ENCODE measurements at places on chromosomes 12 and 14.

GRCh38 chr12:124171231-124171979 lies 123.5 kb upstream of the RFLNA start:
- no peak for DNase-seq

DNA sequence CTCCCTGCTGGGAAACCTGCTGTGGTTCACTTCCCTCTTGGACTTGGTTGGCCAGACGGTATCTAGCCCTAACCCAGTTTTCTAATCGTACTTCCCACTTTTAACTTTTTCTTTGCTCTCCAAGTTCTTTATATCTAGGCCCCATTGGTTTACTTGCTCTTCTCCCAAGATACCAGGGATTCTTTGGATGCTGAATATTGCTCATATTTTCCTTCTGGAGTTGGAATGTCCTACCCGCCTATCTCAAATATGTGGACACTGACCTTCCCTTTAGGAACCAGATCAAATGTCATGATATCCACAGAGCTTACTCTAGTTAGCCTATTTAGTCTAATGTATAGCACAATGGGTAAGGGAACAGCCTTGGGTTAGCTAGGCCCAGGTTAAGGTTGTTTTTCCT lies 228.6 kb downstream of the DACT1 start:
- DNase-seq: no peak

GRCh38 chr12:123148223-123148622 lies 2.7 kb downstream of the PITPNM2 start:
- no peak for DNase-seq

- DNase-seq: no peak
These were observed 11.6 kb upstream of the HECTD1 start for GRCh38 chr14:31219169-31219568.

GRCh38 chr12:102609996-102610395 lies 129.6 kb upstream of the IGF1 start:
- DNase-seq: no peak

DNA sequence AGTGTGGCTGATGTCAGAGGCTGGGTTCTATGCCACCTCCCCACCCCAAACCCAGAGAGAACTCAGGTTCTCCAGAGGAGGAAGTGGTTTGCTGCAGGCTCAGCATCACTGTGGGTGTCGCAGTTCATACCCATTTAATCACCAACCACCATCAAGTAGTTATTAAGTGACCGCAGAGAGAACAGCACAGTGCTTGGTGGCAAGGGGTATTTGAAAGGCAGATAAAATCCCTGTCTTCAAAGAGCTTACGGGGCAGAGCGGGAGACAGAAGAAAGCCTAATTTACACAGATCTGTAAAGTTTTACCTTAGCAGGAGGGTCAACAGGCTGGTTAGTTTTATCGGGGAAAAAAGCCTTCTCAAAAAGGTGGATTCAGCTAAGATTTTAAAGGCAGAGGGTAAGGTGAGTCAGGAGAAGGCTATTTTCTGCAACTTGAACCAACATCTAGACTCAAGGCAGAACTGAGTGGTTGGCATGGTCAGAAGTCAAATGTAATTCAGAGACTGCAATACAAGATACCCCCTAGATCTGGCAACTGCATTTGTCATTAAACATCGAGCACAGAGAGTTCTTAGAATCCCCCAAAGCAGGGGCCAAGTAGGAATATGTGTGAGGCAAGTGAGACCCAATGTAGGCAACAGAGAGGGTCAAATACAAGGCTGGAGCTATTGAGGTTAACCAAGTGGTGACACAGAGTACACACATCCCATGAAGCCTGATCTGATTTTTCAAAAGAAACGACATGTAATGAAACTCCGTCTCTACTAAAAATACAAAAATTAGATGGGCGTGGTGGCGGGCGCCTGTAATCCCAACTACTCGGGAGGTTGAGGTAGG lies 13.2 kb downstream of the PXN start:
- DNase-seq: peak; percentile 56

- no peak for DNase-seq
These were observed 222.5 kb downstream of the TMEM117 start for GRCh38 chr12:44058366-44058765.

DNA sequence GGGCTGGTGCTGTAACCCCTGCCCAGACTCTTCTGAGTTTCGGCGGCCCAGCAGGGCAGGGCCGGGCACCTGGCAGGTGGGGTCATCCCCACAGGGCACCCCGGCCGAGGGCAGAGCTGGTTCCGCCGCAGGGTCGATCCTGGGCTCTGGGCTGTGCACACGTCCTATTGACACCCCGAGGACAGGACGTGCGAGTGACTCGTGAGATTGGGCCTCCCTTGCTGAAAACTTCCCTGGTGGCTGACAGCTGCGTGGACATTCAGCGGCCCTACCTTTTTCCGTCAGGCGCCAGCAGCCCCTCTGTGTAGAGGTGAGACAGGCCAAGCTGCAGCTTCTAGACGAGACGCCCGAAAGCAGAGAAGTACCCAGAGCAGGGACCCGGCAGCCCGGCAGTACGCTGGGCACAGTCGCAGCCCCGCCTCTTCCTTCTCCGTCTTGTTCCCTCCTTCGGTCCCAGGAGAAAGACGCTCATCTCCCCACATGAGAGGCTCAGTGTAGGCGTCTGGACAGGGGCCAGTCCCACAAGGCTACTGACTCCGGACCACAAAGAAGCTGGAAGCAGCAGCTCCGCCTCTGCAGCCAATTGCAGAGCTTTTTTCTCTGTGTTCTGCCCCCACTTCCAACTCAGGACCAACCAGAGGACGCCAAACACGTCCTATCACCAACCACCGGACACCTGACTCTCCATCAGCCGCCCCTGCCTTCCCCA lies at the start of gene LRCOL1:
Gene LRCOL1, minus strand, starts transcription at position 532 of the 709 bp plus-strand sequence. CDS start 4,331 bp downstream, outside the sequence.
- DNase-seq: no peak

DNA sequence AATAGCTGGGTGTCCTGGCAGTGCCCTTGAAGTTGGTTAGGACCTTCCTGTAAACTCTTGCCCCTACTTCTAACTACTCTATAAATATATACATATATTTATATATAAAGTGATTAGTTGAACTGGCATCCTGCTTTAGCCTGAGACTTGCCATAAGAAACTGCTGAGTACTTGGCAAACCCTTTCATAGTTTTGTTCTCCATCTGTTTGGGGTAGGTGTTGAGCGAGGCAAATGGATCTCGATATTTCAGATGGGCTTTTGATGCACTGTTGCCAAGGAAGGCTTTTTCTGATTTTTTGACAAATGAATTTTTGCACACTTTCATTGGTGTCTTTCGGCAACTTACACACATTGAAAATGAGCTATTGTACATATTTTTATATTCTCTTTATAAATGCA lies 10.4 kb downstream of the CALM1 start:
- DNase-seq: no peak

- no peak for DNase-seq
These were observed 1035.7 kb downstream of the BCL11B start for GRCh38 chr14:98236314-98236713.

- no peak for DNase-seq
These were observed 63.5 kb downstream of the ST8SIA1 start for GRCh38 chr12:22271023-22271422.

- no peak for DNase-seq
These were observed 16.1 kb upstream of the GNG2 start for GRCh38 chr14:51844081-51844881.

DNA sequence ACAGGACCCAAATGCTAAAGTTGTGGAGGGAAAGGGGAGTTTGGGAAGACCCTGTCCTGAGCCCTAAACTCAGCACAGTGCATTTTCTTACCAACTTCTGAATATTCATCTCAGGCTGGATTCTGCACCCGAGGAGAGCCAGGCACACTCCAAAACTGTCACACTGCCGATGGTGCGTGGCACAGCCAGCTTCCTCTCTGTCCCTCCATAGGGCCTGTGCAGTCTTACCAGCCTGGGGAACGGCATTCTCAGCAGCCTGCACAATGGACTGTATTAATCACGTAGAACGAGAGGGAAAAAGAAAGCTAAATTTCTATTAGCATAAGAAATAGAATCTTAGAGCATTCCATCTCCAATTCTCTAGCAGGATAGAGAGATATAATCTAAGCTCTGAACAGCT lies 71.3 kb upstream of the GPATCH2L start:
- no peak for DNase-seq

DNA sequence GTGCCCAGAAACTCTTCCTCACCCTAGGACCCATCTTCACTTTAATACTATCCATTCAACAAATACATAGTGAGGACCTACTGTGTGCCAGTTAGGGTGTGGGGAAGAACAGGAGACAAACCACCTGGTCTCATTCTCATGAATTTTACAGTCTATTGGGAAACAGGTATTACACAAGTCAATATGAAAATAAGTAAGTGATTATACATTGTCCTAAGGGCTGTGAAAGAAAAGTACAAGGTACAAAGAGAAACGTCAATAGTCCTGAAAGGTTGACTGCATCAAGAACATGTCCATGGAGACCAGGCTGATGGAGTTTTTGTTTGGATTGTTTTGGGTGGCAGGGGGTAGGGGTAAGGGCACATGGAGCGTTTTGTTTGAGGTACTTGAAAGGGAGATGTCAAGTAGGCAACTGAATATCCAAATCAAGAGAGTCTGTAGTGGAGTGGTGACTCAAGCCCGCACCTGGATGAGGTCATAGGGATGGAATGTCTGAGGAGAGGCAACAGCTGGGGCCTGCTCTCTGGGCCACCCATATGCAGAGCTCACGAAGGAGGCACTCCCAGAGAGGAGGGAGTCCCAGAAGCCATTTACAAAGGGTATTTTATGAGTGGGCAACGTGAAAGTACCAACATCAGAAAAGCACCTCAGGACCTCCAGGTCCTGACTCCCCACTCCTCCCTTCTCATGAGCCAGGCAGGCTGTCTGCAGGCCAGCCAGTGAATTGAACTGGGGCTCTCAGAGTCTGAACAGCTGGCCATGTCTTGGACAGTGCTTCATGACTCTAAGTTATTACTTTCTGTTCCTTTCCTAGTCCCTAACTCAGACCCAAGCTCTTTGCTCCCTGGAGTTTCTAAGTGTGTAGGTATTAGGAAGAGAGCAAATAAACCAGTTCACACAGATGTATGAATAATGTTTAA lies 272.0 kb downstream of the ZFP36L1 start:
- DNase-seq: no peak

DNA sequence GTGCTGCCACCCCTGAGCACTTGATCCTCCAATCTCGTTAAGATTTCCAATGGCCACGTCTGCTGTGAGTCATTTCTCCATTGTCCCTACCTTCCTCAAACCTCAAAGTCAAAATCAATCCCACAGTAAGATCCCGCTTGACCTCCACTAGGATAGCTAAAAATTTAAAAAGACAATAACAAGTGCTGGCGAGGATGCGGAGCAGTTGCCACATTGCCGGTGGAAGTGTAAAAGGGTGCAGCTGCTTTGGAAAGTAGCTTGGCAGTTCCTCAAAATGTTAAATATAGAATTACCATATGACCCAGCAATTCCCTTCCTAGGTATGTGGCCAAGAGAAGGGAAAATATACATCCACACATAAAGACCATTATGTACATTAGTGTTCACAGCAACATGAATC lies 9.5 kb upstream of the BCL7A start:
- no peak for DNase-seq

DNA sequence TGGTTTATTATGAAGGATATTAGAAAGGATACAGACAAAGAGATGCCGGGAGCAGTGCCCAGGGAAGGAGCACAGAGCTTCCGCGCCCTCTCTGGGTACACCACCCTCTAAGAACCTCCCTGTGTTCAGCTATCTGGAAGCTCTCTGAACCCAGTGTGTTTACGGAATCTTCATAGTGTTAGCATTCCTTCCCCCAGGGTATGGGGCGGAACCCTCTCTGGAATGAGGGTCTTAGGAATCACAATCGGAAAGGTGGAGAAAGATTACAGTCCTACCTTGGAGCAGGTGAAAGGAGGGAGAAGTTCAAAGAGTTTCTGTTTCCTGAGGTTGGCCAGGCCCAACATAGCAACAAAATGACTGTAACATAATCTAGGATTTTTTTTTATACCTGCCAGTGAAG lies 6.8 kb upstream of the NUDT4 start:
- no peak for DNase-seq

- DNase-seq: no peak
These were observed 162.4 kb upstream of the DAAM1 start for GRCh38 chr14:59026081-59026480.

DNA sequence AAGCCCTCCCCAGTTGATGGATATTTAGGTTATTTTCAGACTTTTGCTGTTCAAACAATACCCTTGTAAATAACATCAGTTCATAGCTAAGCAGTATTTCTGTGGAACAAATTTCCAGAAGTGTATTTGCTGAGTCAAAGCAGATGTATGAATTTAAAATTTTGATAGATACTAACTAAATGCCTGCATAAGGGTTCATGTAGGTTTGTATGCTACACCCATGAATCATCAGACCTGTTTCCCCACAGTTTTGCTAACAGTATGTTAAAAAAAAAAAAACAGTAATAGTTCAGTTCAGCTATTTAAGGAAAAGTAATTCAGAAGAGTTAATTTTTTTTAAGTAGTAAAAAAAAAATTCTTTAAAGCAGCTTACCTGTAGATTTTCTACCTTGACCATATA lies 236.1 kb upstream of the DIO2 start:
- DNase-seq: no peak

DNA sequence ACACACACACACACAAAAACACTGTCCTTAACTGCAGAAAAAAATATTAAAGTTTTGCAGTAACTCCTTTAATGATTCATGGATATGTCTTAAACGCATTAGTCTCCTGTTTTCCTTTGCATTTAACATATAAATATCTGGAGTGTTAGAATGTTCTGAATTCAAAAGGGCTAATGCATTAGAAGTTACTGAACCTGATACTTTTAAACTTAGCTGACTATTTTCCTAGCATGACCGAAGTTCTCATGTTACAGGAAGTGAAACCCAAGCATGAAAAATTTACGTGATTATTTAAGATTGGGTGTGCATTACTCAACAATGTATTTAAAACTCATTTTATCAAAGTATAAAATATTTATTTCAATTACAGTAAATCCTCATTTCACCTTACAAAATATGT lies 791.2 kb downstream of the FLRT2 start:
- no peak for DNase-seq

- no peak for DNase-seq
These were observed 3.4 kb downstream of the ARID2 start for GRCh38 chr12:45732936-45733335.

DNA sequence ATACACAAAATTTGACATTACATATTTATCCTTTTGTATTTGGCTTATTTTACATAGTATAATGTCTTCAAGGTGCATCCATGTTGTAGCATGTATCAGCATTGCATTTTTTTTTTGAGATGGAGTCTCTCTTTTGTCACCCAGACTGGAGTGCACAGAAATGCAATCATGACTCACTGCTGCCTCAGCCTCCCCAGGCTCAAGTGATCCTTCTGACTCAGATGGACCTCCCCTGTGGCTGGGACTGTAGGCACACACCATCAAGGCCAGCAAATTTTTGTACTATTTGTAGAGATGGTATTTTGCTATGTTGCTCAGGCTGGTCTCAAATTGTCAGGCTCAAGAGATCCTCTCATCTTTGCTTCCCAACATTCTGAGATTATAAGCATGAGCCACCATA lies 214.4 kb upstream of the ALG10B start:
- no peak for DNase-seq

Data from stimulated activated CD4-positive, alpha-beta T cell treated with anti-CD3 and anti-CD28 coated beads, Interleukin-15, amount 100 ng/mL, for 48 hours (primary cell).